ENCODE measurements at places on chromosomes 7 and 10.
A peak's percentile ranks its signal among the peaks of the same experiment; 100 is the strongest.

DNA sequence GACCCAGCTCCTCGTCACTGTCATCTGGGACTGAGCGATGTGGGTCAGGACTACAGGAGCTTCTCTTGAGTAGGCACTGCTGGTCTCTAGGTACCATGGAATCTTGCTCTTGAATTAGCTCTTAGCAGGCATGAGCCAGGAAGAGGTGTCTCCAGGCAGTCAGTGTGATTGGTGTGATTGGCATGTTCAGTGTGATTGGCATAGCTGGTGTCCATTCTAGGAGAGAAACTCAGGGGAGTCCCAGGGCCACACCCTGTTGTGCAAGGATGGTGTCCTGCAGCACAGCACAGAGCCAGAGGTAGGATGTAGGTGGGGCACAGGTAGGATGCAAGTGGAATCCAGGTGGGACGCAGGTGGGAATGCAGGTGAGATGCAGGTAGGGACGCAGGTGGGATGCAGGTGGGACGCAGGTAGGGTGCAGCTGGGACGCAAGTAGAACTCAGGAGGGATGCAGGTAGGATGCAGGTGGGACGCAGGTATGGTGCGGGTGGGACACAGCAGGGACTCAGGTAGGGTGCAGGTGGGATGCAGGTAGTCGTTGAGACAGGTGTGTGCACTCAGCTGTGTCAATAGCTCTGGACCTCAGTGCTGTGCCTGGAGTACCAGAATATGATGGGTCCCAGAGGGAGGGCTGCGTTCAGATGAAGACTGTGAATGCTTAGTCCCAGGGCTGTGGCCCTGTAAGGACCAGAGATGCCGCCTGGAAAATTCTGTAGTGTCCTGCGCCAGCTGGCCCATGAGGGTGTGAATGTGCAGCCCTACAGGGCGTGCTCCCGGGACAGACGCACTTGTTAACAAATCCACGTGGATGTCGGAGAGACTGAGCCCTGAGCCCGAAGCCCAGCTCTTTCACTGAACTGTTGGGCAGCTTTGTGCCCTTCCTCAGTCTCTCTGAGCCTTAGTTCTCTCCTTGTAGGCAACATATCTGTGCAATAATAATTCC lies 248.2 kb upstream of the PITRM1 start:
- DNase-seq = no peak

GRCh38 chr7:128201067-128201689 lies 39.9 kb upstream of the LEP start:
- DNase-seq = no peak

GRCh38 chr10:30256084-30256483 lies 93.0 kb downstream of the MTPAP start:
- no peak for DNase-seq

DNA sequence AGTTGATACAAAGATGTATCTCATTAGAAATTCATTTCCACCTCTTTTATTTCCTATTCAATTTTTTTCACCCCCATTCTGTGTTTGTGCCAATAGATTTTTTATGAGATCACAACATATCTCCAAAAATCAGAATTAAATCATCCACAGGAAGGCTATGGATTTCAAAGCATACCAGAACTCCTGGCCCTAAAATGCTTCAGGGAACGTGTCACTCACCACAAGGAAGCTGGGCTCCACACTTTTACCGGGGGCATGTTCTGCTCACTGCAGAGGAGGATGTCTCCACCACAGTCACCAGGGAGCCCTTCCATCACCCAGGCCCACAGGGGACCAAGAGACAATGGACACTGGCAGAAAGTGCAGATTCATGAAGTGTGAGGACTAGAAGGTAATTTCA lies 456.8 kb downstream of the KCNMA1 start:
- no peak for DNase-seq

DNA sequence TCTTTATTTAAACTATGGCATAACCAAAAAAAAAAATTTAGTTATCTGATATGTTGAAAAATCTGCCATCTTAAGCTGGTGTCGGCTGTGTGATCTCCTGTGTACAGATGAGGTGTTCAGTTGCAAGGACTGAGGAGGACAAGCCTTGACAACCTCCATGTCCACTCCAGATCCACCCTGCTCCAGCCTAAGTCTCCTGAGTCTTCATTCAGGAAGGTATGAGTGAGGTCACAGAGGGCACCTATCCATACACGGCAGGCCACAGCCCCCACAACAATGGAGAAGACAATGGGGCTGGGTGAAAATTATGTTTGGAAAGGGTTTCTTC lies 16.1 kb downstream of the TARP start:
- DNase-seq = no peak

- DNase-seq = no peak
Observed at GRCh38 chr7:47991270-47991669, 11.9 kb upstream of the HUS1 start.

DNA sequence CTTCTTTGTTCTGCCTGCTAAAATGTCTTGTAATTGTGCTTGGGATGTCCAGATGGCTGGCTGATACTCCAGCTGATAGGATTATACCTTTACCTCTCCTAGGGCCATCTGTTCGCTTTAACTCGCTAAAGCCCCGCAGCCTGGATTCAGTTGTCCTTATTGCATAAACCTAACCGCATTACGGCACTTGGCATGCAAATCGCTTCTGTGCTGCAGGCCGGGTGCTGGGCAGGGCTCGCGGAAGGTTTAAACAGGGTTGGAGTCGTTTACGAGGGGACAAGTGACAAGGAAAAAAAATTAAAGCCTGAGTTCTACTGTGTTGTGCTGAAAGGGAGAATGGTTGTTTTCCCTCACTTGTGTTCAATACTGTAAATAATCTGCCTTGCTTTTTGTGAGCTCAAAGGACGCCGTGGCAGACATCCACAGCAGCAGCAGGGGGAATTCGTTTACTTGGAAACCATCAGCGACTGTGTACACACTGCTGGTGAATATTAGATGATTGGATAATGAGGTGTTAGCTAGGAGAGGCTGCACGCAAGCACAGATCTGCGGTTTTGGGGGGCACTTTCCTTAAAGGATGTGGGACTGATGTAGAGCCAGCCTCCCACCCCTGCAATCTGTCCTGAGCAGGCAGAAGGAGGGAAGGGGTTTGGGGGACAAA lies 93.0 kb downstream of the EBF3 start:
- no peak for DNase-seq

DNA sequence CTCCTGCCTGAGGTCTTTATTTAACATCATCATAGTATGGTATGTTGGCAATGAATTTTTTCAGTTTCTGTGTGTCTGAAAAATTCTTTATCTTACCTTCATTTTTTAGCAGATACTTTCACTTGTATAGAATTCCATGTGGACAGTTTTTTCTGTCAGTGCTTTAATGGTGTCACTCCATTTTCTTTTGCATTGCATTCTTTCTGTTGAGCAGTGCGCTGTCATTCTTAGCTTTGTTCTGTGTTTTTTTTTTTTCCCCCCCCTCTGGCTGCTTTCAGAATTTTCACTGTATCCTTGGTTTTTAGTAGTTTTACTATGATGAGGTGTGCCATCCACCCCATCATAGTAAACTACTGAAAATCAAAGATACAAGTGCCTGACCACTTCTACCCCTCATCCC lies 120.7 kb downstream of the LRMDA start:
- DNase-seq = no peak

DNA sequence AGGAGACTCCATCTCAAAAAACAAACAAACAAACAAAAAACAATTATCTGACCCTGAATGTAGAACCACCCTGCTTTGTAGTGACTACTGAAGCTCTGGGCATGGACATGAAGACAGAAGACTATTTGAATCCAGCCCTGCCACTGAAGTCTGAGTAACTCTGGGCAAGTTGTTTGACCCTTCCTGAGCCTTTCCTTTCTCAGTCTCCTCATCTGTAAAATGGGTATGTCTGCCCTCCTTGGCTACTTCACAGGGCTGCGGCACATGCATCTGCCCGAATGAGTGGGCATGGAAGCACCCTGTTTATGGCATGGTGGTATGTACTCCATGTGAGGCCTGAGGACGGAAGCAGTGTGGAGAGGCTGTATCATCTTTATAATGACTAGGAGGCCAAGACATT lies 22.2 kb upstream of the MALSU1 start:
- DNase-seq = no peak

DNA sequence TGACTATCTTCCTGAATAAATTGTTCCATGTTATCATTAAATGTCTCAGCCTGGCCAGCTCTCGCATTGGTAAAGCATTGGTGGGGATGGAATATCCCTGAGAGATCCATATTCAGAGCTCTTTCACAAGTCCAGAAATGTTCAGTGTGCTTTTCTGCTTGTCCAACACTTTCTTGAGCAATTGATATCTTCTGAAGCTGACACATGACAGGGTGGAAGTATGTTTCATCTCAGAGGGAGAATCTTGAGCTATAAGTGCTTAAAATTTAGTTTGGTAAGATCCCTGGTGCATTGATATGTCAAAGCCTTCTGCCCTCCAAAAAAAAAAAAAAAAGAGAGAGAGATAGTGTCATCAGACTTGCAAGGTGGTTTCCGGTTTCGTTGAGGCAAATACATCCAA lies 7.4 kb downstream of the IFIT3 start:
- no peak for DNase-seq

DNA sequence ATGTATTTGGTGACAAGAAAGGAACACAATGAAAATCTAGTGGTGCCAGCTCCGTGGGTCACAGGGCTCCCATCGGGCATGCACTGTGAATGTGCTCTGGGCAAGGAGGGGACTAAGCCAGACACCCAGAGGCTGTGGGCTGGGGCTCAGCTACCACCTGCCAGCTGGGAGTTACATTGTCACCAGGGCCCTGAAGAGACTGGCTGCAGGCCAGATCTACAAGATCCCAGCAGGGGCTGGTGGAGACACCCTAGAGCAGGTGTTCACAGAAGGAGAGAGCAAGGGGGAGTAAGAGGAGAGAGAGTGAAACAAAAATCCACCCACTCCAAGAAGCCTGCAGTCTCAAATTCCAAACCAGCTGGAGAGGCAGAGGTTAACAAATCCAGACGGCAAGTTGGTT lies 116.6 kb upstream of the ADCY1 start:
- no peak for DNase-seq

- no peak for DNase-seq
Observed at GRCh38 chr7:25578991-25579777, 350.9 kb upstream of the NPVF start.

DNA sequence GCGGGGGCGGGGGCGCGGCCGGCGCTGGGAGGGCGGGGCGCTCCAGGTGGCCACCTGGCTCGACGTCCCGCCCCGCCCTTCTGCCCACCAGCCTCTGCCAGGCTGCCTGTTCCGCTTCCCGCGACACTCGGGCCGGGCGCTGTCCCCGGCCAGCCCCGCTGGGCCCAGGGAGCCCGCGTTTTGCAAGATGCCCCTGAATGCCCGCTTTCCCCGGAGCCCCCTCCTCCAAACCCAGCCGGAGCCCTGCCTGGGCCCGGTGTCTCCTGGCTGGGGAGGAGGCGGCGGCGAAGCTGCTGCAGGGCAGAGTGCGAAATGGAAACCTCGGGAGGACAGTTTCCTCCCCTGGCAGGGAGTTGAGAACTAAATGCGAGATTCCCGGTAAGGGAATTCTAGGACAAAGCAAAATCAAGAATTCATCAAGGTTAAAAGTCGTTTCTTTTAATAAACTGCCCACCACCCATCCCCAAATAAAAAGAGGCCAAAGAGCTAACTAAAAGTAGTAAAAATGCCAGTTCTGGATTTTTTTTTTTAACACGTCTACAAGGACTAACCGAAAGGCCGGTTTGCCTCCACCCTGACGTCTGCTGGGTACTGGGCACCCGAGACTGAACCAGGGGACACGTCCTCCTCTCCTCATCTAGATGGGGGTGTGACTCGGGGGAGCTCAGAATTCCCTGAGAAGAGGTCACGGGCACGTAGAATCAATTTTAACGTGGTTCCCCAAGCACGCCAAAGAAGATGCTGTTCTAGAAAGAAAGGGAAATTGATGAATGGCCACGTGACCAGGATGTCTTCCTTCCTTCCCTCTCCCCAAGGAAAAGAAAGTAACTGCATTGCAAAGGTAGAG lies 200.4 kb upstream of the NFE2L3 start:
- no peak for DNase-seq

GRCh38 chr10:62779487-62780248 lies 24.9 kb upstream of the ADO start:
- DNase-seq = no peak

GRCh38 chr7:2393706-2394105 lies 9.7 kb upstream of the CHST12 start:
- no peak for DNase-seq

- no peak for DNase-seq
Observed at GRCh38 chr7:50226669-50227068, 77.8 kb upstream of the IKZF1 start.

GRCh38 chr7:85186083-85186520 lies 754 bp downstream of the SEMA3D start:
- peak; percentile 39 for DNase-seq

DNA sequence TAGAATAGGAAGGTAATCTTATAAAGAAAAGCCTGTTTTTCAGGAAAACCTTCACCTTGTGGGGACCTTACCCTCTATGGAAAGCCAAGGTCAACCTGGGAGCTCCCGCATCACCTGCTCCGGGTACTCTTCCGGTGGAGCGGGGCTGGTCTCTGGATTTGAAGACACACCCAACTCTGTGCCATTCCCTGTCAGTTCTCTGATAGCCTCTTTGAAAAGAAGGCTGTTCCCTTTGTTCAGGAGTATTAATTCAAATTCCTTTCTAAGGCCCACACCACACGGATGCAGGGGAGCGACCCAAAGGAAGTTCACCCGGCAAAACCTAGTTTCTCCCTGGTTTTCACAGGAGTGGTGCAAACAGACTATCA lies 10.7 kb downstream of the CTBP2 start:
- no peak for DNase-seq

- DNase-seq = peak; percentile 45
Observed at GRCh38 chr10:114723991-114724715, 66.1 kb upstream of the ABLIM1 start.

GRCh38 chr7:18163091-18163490 lies 135.4 kb upstream of the PRPS1L1 start:
- no peak for DNase-seq

GRCh38 chr7:12802070-12802469 lies 114.6 kb downstream of the ARL4A start:
- no peak for DNase-seq

DNA sequence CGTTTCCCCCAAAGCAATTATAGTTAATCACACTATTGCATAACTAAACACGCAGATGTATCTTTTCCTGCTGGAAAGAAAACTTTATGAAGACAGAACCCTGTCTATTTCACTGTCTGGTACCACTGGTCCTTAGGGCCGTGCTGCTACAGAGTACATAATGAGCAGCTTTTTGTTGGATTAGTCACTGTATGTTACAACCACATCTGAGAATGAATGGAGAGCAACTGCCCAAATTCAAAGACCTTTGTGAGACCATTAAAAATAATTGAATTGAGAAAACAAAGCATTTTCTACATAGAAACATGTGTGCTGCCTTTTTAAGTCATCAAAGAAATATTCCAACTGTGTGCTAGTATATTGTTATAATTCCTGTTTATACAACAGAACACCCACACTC lies 111.3 kb upstream of the SORCS1 start:
- no peak for DNase-seq

- no peak for DNase-seq
Observed at GRCh38 chr10:89521368-89521767, 14.0 kb downstream of the SLC16A12 start.

DNA sequence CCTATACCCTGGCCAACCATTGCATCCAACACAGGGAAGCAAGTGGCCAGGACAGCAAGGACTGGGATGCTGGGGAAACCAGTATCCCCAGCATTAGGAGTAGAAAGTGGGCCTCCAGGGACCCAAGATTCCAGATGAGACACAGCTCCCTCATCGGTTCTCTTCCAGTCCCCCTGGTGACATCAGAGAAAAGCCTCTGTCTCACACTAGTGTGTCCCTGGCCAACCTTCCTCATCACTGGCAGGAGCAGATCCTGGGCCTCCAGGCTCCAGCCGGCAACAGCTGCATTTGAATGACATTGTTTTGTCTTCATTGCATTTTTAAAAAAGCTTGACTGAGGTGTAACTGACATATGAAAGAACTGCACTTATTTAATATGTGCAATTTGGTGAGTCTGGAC lies 177.3 kb upstream of the LYZL2 start:
- no peak for DNase-seq

Measured in PC-9 (cell line).